ENCODE measurements at places on chromosomes 5 and 9.

DNA sequence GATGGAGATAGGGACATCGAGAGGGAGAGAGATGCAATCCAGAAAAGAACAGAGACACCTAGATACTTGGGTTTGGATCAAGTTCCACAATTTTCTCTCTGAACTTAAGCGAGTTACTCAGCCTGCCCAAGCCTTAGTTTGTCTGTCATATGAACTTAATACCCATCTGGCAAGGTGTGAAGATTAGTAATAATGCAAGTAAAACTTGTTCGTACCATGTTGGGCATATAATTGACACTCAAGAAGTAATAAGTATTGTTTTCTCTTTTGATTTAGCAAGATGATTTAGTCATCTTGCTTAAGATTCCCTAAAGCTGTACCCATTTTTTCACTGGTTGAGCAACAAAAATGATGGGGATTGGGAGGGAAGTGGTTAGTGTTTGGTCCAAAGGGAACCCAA lies 7.5 kb downstream of the RABGAP1 start:
- DNase-seq, result no peak

DNA sequence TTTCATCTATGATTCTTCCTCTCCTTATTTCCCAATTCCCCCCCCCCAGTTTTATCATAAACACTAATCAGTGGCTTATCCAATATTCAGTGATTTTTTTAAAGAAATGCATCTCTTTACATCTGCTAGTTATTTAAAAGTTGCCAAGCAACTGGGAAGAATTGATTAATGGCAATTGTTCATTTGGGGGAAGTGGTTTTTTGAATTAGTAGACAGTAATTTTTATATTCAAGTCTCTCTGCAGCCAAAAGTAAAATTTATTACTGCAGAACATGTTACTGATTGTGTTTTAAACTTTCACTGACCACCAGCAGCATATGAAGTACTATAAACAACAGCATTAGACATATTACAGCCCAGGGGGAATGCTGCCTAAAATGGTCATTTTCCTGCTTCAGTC lies 308.8 kb upstream of the NREP start:
- no peak for DNase-seq

DNA sequence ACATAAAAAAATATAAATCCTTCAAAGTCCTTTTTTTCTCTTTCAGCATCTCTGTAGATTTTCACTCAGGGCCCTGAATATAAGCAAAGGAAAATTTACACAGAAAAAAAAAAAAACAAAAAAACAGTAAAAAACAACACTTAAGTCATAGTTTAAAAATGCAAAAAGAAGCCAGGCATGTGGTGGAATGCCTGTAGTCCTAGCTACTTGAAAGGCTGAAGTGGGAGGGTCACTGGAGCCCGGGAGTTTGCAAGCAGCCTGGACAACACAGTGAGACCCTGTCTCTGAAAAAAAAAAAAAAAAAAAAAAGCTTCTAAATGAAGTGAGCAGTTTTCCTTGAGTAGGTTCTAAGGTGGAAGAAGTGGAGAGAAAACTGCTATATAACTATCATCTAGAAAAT lies 55.0 kb upstream of the BNC2 start:
- DNase-seq, result no peak

DNA sequence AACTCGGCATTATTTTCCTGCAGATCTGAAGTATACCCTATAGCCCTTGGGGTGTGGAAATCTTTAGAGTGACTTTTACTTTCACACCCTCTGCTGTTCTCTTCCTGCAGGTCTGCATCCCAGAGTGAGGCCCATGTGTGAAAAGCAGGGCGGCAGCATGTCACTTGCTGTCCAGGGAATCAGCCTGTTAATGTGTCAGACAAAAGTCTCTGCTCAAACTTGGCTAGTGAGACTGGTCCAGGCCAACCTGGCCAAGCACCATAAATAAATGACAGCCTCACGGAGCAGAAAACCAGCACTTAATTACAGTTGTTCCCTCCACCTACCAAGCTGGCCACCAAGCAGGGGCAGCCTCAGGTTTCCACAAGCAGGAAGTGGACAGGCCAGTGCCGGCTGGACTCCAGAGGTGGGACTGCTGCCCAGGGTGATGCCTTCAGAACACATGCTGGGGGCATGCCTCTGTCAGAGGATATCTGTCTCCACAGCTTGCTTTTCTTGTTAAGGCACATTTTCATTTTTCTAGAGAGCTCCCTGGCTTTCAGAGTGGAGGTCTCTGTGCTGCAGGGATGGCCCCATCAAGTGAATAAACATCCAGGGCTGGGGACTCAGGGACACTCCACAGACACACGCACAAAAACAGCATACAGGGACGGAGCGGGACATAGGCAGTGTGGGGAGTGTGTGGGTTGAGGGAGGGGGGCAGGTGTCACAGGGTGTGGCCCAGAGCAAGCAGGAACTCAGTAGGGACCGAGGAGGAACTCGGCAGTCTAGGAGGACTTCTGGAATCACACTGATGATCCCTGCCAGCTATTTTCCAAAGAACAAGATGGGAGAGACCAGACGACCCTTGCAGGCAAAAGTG lies 243.8 kb upstream of the IRX1 start:
- DNase-seq, result no peak

DNA sequence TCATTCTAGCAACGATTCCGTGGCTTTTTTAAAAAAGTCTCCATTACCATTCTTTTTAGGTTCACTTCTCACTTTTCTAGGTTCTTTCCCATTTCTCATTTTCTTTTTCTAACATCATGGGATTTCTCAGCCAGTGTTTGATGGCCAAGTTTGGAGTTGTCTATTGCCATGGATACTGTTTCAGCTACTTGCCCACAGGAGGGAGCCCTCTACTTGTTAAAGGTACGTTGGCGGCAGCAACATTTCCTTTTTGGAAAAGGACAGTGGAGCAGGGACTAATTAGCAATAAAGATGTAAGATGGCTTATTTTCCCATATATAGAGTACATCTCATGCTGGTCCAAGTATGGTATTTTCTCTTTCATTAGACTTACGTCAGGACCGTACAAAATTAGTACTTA lies 2257.5 kb upstream of the C9orf72 start:
- no peak for DNase-seq

- no peak for DNase-seq
These were observed 888 bp downstream of the ADAMTSL2 start for GRCh38 chr9:133535306-133535877.

DNA sequence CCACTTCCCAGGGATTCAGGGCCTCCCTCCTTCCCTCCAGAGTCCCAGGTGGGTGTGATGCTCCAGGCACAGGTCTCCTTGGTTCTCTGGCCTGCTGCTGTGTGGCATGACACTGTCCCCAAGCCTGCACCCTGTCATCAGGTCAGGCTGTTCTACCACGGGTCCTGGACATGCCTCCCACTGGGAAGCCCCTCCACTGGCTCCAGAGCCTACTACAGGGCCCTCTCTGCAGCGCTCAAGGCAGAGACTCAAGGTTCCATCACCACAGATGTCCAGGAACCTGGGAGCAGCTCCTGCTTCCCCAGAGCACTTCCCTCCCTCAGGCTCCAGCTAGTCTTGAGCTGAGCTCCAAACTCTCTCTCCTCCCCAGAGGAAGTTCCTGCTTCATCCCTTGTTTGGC lies 237.3 kb downstream of the PBX3 start:
- no peak for DNase-seq

DNA sequence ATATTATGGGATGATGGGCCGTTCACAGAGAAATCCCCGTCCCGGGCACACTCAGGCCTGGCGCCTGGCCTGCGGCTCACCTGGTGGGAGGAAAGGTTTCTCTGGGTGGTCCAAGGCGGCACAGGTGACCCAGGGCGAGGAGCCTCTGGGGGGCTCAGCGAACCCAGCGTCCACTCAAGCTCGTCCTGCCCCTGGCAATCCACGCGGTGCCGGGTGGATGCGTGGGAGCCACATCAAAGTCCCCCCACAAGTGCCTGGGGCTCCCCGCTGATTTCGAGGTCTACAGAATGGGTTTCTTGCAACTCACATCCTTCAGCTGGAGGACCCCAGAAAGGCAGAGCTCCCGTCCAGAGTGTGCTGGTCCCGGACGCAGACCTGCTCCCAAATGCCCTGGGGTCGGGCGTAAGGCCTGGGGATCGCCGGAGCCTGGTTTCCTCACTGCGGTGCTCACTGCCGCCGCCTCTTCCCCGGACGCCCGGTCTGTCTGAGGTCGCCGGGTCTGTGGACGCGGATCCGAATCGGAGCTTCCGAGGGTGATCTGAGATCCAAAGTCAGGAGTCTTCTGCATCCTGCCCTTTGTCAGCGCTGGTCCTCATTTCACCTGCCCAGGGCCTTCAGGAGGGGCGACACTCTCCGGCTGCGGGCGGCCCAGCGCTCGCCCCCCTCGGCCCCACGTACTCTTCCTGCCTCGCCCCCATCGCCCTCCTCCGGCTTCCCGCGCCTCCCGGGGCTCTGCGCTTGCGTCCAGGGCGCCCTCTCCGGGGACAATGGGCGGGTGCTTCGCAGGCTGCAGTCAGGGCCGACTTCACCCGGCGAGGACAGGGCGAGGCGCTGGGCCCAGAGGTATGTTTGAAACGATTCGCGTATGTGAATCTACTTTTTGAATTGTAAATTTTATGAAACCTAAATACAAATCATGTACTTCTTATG lies 20.0 kb upstream of the RUFY1 start:
- no peak for DNase-seq

DNA sequence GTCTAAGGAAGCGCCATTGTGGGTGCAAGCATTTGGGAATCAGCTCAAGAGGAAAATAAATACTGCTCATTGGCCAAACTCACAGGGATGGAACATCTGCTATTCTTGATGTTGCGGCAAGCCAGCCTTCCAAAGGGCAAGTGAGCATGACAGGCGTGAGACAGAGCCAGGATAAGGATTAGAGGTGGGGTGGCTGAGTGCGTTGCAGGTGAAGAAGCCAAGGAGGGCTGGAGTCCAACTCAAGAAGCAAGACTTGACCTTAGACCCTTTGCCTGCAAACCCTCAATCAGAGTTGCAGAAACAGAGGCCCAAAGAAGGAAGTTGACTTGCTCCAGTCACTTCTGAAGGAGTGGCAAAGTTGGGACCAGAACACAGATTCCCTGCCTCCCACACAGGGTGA lies 79.4 kb downstream of the WWC1 start:
- no peak for DNase-seq

DNA sequence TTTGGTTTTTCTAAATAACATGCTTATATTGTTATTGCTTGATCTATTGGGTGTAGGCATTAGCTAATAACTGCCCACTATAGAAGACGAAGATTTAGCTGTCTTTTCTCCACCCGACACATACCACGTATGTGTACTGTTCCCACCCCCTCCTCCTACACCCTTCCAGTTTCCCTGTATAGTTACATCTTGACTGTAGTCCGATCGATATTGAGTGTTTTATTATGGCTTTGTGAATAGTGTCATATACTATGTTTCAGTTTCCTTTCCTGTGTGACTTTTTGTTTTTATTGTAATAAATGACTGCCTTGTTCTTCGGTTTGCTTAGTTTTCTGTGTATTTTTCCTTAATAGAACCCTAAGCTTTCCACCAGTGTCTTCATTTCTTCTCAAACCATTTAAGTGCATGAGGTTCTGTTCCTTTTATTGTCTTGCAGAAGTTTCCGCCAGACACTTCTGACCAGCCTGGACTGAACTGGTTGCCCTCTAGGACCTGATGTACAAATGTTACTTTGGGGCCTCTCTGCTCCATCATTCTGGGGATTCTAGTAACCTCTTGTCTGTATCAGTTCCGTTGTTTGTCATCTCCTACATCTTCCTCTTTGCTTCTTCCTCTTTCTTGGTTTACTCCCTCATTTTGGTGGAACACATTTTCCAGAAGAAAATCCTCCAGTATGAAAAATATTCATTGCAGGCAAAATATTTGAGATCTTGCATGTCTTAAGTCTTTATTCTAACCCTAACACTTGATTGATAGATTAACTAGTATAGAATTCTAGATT lies 61.8 kb downstream of the PRKACG start:
- DNase-seq, result no peak

DNA sequence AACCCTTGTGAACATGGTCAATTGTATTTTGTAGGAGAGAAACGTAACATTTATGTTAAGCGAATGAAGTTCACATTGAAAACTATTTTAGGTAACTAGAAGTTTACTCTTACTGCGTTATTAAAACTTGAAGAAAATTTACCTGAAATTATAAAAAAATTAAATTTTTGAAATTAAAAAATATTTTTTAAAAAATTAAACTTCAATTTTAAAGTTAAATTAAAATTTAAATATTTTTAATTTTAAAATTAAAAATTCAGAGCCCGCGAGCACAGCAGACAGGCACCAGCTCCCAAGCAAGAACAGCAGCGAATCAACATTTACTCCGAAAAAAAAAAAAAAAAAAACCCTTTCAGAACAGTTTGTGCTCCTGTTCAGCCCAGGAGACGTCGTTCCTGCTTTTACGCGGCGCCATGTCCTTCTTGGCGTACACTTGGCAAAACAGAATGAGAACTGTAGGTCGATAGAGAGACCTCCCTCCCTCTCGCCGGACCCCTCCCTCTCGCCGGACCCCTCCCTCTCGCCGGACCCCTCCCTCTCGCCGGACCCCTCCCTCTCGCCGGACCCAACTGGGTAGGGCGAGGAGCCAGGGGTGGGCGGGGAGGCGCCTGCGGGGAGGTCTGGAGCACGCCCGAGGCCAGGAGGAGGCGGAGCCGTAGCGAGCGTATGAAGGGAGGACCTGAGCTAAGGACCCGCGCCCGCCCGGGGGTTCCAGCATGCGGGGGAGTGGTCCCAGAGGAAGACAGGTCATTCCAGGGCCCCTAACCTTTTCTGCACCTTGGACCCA lies 235.8 kb downstream of the ROR2 start:
- no peak for DNase-seq

DNA sequence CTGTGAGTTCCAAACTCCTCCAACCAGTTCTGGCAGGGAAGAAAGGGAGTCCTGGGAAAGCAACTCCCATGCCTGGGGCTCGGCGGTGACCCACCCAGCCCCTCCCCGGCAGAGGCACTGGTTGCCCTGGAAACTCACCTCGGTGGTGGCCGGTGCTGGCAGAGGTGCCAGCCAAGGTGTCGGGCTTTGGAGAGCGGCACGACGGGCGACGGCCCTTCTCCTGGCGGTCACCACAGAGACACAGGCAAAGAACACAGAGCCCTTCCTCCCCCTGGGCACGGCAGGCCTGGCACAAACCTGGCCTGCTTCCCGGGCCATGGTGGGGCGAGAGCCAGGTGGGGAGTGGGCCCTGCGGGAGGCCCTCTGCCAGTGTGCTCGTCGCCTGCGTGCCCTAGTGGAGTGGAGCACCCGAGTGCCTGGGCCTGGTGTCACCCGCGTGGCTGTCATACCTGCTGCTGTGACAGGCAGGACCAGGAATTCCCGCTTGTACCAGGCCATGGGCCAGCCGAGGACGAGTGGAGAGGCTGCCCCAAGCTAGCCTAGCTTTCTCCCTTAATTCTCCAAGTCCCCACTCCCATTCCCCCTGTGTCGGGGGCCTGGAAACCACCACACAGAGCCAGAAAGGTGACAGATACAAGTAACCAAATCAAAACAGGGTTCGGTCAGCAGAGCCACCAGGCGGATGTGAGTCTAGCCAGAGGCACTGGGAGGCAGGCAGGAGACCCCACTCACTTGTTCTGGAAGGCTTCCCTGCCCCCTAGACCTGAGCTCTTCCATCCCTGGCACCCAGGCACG lies 8.2 kb upstream of the RALGDS start:
- no peak for DNase-seq

All from cortex of kidney (tissue), 1 donor.